Omental fat pad (tissue), 4 donors: ENCODE measurements at places on chromosomes 13 and 19. TPM values are rescaled to one million over a fixed set of nuclear protein-coding genes. Genes with fewer than 3 reads are reported as not detected.

SLC10A2 gene
- not detected for total RNA-seq

MEIOSIN gene
- not detected for total RNA-seq

NUMBL gene
- total RNA-seq: 48.0 TPM

C19orf73 gene
- 3.2 TPM for total RNA-seq

TYROBP gene
- 361 TPM for total RNA-seq

SLC7A9 gene
- total RNA-seq: not detected

C19orf85 gene
- not detected for total RNA-seq

IZUMO2 gene
- not detected for total RNA-seq

NPAS1 gene
- 1.4 TPM for total RNA-seq

ZNF536 gene
- total RNA-seq: not detected

LILRA2 gene
- 5.4 TPM for total RNA-seq

GTPBP3 gene
- 8.9 TPM for total RNA-seq

CEACAM3 gene
- not detected for total RNA-seq

KLK13 gene
- not detected for total RNA-seq

YIPF2 gene
- 33.3 TPM for total RNA-seq
